ENCODE measurements at places on chromosomes 2 and 18.

DNA sequence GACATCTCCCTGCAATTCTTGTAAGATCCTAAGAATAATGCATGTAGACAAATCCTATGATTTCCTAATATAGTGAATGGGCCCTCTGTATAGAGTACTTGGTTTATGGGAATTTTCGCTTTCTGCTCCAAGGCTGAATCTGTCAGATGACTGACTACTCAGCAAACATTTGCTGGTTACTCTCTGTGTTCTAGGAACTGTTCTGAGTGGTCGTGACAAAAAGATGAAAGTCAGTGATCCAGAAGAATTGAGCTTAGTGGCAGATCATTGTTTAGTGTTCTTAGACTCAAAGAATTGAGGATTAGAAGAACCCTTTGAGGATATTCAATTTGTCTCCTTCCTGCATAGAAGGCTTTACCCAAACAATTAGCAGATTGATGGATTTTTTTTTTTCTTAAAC lies 10.0 kb downstream of the XRCC5 start:
- DNase-seq = no peak

GRCh38 chr18:44724105-44724778 lies 43.6 kb downstream of the SETBP1 start:
- no peak for DNase-seq

DNA sequence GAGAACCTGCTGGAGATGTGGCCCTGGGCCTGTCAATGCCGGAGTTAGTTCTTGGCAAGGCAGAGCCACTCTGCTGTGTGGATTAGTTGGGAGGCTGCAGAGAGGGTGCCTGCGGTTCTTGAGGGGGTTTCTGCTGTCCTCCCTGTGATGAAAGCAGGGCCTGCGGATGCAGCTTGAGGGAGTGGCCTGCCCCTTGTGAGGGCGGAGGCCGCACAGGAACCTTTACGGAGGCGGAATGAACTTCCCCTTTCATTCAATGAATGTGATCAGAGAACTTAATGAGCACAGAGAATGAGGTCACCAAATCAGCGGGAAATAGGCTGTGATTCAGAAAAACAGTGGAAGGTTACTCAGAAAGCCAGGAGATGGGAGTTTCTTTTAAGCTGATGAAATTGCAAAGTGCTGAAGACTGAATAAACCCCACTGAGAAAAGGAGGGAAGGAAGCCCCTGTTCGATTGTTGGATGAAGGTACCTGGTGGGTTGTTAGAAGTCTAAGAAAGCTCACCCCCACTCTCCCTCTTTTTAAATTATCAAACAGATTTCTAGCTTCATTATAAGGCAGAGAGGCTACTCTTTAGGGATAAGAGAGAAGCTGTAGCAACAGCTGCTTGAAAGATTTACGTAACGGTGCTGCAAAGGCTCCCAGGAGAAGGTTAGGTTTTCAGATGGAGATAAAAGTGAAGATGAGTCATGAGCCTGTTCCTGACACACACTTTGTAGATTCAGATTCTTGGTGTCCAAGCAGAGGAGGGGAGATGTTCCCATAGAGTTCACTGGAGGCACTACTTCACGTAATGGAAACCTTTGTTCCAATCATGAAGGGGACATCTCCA lies 47.4 kb downstream of the VWA3B start:
- DNase-seq = no peak

GRCh38 chr18:79961527-79962291 lies 2.7 kb upstream of the HSBP1L1 start:
- no peak for DNase-seq

GRCh38 chr2:168120310-168120709 lies 127.1 kb downstream of the STK39 start:
- DNase-seq = no peak

- DNase-seq = no peak
Observed at GRCh38 chr18:76380791-76381405, 114.1 kb downstream of the ZNF516 start.

GRCh38 chr2:15147591-15147990 lies 413.5 kb downstream of the NBAS start:
- DNase-seq = no peak

DNA sequence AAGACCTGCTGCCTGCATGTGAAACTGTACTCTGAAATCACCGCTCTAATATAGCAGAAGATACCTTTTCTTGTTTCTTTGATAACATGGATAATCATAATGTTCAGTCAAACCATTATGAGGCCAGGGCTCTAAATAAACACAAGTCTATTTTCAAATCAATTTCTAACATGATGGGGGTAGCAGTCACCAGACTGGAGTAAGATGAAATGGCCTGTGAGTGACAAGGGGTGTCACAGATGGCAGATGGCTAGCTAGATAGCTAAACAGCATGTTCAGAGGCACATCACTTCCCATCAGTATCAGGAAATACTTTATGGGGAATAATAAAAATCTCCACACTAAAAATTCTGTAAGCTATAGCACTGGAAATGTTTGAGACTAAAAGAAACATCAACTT lies 14.0 kb downstream of the MBD2 start:
- DNase-seq = no peak

- no peak for DNase-seq
Observed at GRCh38 chr18:51614033-51614432, 416.6 kb upstream of the MEX3C start.

DNA sequence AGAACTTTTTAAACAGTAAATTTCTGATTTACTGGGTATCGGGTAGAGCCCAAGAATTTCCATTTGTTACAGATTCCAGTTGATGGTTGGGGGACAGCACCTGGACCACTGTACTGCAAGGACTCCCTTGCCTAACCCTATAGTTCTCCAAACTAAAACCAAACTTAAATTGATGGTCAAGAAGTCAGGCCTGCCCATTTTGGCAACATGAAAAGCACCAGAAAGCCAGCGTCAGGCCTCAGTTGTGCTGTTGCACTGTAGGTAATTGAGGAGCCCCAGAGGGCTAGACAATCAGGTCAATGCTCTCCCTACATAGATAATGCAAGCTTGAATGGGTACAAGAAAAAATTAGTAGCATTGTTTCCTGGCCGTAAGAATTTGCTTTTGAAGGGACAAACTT lies 40.5 kb downstream of the NOP58 start:
- no peak for DNase-seq

DNA sequence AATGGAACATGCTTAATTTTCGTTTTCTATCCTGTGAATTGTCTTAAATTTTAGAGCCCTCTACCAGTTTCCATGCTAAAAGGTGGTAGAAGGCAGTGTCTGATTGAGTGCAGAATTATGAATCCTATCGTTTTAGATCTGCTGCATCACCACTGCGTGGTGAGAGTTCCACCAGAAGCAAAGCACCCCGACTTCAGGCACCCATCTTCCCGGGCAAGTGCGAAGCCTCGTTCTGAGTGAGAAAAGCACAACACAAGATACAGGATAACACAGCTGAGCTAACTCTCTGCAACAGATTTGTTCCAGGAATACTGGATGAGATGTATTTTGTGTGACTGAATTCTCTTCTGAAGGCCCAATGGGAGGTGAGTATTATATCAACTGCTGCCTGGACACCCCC lies 471.5 kb downstream of the EIPR1 start:
- DNase-seq = no peak

DNA sequence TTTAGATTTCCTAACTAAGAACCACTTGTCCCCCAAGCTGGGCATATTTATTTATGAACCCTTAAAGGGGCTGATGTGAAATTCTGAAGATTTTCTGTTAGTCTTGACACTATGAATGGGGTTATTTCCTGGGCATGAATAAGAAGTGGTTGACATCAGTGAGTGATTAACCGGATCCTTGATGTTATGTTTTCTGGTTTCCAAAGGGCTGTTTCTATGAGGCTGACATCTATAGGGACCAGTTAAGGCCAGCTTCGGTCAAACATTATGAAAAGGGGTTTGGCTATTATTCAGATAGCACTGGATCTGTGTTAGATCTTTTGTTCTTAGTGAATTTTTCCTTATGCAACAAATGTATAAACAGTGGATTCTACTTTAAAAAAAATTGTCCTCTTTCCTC lies 443.7 kb upstream of the SPRED2 start:
- no peak for DNase-seq

DNA sequence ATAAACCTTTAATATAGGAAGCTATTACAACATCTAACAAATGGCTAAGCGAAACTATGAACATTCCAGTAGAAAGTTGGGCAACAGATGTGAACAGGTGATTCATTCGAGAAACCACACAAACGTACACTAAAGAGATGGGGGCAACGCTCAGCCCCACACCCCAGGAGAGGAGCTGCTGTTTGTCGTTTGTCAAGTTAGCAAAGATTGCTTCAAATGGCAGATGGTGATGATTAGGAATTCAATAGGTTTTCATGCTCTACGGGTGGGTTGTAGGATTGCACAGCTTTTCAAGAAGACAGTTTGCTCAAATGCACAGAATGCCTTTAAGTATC lies 154.7 kb upstream of the HDAC4 start:
- DNase-seq = no peak

DNA sequence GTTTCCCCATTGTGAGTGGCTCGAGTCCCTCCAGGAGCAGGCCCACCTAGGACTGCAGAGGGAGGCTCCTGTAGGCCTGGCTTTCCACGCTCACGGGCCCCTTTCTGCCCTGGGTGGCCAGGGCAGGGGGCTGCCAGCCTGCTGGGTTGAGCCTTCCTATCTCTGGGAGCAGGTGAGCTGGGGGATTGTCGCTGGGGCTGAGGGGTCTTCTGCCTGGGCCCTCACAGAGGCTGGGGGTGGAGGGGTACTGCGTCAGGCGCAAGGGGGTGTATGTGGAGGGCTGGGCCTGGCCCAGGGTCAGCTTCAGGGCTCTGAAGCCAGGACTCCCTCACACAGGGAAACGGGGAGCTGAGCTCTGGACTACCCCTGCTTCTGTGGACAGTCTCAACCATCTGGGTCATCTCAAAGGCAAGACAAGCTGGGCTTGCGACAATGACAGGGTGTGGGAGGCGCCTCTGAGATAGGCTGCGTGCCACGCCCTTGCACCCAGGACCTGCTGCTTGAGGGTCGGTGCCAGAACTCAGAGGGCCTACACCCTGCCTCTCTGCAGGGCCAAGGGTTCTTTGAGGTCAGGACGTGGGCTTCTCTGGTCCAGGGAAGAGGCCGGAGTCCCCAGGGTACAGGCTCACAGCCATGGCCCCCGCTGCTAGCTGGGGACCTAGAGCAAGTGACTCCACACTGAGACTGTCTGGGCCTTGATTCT lies 206.1 kb downstream of the TWIST2 start:
- no peak for DNase-seq

- DNase-seq = no peak
Observed at GRCh38 chr2:85787981-85788340, 34.2 kb downstream of the ATOH8 start.

GRCh38 chr2:222883420-222883819 lies 22.6 kb downstream of the ACSL3 start:
- DNase-seq = no peak

- no peak for DNase-seq
Observed at GRCh38 chr2:42913280-42913878, 121.0 kb upstream of the HAAO start.

DNA sequence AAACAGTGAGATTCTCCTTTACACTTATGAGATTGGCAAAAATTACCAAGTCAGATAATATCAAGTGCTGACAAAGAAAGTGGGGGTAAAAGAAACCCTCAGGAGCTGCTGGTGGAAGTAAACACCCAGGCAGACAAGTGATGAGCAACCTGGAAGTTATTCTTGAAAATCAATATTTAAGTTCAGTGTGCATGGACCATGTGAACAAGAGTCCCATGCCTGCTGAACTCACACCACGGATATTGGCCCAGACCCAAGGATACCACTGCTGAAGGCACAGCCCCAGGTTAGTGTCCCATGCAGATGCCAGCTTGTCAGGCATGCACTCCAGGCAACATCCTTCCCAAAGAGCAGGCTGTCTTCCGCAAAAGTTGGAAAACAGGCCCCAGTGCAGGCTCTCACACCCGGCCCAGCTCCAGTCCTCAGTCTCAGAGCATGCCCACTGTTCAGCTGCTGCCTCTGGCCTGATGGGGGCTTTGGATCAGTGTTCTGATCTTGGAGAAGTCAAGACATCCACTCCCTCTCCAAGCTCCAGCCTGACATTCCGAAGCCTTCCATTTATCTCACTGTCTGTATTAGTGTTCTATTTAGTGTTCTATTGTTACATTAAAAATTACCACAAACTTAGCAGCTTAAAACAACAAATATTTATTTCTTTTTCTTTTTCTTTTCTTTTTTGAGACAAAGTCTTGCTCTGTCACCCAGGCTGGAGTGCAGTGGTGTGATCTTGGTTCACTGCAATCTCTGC lies 70.0 kb downstream of the HS1BP3 start:
- DNase-seq = no peak

DNA sequence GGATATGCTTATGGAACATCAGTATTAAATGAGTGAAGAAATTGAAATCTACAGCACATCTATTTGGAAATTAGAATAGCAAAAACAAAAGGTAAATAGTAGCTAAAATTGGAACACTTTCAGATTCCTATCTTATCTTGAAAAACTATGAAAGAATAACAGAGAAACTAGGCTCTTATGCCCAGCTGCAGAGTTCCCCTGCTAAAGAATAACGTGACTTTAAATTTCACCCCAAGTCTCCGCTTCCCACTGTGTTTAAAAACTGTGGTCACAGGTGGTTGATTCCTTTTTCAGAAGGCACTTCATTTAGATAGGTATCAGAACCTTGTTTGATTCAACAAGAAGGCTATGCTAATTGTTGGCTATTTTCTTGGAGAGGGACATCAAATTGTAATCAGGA lies 30.1 kb downstream of the ARHGAP28 start:
- DNase-seq = no peak

DNA sequence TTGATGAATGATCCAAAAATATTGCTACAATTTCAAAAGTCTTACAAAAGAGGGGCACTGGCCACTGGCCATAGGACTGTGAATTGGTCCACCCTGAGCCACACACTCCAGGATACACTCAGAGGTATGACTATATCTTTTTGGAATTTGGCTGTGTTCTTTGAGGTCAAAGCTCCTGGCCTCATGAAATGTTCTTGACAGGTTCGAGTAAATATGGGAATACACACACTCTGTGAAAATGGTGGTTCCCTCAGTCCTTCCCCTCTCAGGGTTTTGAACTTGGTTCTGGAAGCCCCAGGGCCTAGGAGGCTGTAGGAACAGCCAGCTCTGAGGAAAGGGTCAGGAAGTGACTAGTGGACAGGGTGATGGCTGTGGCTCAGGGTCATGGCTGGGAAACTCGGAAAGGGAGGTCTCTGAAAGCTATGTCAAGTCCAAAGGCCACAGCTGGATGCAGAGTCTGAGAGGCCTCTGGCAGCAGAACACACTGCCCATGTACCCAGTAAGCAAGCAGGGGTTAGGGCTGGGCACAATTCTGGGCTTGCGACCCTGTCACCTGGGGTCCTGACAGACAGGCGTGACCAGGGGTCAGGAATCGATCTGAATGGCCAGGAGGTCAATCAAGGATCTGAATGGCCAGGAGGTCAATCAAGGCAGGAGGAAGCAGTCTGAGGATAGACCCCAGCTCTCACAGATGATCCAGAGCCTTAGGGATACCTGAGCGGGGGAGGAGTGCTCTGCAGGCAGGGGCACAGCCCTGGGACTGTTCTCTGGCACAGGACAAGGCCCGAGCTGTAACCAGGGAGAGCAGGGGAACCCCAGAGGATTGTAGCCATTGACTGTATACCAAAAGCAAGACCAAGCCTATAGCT lies 223.4 kb upstream of the SMAD2 start:
- no peak for DNase-seq

GRCh38 chr2:198054299-198054698 lies 249.9 kb downstream of the PLCL1 start:
- no peak for DNase-seq
